CD8-positive, alpha-beta memory T cell (primary cell): ENCODE measurements at places on chromosomes 1 and 21. TPM values are rescaled to one million over a fixed set of nuclear protein-coding genes. Genes with fewer than 3 reads are reported as not detected.
A peak's percentile ranks its signal among the peaks of the same experiment; 100 is the strongest.

Gene SFN
- total RNA-seq = not detected

- H3K4me3 ChIP-seq = no peak overlapping the region
- H3K27me3 ChIP-seq = no peaks in the 10 kb centered on the region
- no peak overlapping the region for H3K27ac ChIP-seq
- H3K4me1 ChIP-seq = no peaks in the 10 kb centered on the region
- DNase-seq = no peak
- no peaks in the 10 kb centered on the region for H3K36me3 ChIP-seq
Observed at GRCh38 chr1:194167956-194168640, 981.7 kb upstream of the B3GALT2 start.

- no peaks in the 10 kb centered on the region for H3K27me3 ChIP-seq
- peak overlapping the region; percentile 11 for H3K4me3 ChIP-seq
- no peak for DNase-seq
- H3K36me3 ChIP-seq = no peaks in the 10 kb centered on the region
- H3K4me1 ChIP-seq = peaks cover 36% of the 10 kb centered on the region
Observed at GRCh38 chr1:5329068-5329739, 663.0 kb downstream of the NPHP4 start.

DNA sequence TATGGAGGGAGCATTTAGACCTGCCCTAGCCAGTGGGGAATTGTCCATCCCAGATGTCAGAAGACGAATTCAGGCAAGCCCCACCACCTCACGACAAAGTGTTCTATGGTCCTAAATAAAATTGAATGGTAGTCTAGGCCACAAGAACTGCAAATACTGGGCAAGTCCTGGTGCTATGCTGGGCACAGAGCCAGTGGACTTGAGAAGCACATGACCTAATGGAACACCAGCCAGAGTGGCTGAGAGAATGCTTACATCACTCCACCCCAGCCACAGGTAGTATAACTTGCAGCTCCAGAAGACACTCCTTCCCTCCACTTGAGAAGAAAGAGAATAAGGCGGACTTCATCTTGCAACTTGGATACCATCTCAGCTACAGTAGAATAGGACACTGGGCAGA is 567.3 kb upstream of the CXADR start:
- H3K27me3 ChIP-seq = no peaks in the 10 kb centered on the region
- H3K36me3 ChIP-seq = no peaks in the 10 kb centered on the region
- no peak for DNase-seq
- H3K4me1 ChIP-seq = no peaks in the 10 kb centered on the region

Gene KCNT2
- total RNA-seq = not detected

Gene BTG3
- total RNA-seq = 43.1 TPM

Gene OSBPL9
- total RNA-seq = 43.4 TPM

Gene KRTAP12-2
- total RNA-seq = not detected
